ENCODE measurements at places on chromosomes 13 and 19.
A peak's percentile ranks its signal among the peaks of the same experiment; 100 is the strongest.

- DNase-seq = no peak
Observed at GRCh38 chr19:32397671-32398101, 7.9 kb upstream of the DPY19L3 start.

DNA sequence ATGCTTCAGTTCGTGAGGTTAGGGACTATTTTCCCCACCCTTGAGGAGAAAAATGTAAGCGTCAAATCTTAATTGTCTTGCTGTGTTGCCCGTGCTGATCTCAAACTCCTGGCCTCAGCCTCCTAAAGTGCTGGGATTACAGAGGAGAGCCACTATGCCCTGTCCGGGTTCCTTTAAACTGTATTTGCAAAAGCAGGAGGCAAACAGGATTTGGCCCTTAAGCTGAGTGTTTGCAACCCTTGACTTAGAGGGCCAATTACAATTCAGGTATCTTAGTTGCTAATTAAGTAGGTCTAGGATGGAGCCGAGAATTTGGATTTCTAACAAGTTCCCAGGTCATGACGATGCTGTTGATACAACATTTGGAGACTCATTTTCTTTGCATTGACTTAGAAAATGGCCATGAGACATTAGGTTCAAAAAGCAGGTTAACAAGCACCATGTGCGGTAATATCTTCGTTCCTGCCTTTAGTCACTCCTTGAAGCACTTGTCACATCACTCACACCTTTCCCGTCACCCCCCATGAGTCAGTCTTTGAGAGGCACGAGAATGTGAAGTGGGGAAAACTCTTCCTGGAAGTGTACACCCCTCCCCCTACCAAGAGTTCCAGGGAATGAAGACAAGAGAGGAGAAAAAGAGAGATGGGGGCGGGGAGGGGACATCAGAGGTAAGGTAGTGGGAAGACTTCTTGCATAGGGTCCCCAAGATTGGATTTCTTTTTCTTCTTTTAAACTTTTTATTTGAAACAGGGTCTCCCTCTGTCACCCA, 2.6 kb downstream of the NAPSA start:
- DNase-seq = no peak

- DNase-seq = no peak
Observed at GRCh38 chr19:33815380-33816340, 19.0 kb downstream of the KCTD15 start.

GRCh38 chr13:102020611-102021216, 381.1 kb downstream of the FGF14 start:
- DNase-seq = no peak

DNA sequence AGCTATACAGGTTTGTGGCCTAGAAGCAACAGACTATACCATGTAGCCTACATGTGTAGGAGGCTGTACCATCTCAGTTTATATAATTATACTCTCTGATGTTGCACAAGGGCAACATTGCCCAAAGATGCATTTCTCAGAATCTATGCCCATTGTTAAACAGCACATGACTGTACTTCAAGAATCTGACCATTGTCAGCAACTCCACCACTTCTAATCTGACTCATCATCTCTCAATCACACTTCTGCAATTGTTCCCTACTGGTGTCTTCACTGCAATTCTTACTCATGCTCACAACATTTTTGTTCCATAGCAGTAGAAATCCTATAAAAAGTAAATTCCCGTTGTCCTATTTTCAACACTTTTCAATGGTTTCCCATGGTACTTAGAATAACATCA, 63.9 kb upstream of the ATXN8OS start:
- no peak for DNase-seq

DNA sequence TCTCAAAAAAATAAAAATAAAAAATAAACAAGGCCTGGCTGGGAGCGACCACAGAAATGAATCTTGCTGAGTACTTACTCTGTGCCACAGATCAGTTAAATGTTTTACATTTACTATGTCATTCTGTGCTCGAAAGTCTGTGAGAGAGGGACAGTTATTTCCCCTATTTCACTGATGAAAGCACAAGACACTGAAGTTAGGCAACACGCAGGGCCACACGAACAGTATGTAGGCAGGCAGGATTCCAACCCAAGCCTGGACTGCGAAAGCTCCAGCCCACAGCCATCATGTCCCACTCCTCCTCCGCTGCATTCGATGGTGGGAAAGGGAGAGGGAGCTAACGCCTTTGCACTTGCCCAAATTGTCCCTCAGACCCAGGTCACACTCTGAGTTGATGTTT, 34.2 kb downstream of the RUBCNL start:
- DNase-seq = no peak

- DNase-seq = no peak
Observed at GRCh38 chr19:38663957-38664502, 16.6 kb downstream of the ACTN4 start.

- no peak for DNase-seq
Observed at GRCh38 chr13:29902632-29903305, 52.4 kb upstream of the UBL3 start.

DNA sequence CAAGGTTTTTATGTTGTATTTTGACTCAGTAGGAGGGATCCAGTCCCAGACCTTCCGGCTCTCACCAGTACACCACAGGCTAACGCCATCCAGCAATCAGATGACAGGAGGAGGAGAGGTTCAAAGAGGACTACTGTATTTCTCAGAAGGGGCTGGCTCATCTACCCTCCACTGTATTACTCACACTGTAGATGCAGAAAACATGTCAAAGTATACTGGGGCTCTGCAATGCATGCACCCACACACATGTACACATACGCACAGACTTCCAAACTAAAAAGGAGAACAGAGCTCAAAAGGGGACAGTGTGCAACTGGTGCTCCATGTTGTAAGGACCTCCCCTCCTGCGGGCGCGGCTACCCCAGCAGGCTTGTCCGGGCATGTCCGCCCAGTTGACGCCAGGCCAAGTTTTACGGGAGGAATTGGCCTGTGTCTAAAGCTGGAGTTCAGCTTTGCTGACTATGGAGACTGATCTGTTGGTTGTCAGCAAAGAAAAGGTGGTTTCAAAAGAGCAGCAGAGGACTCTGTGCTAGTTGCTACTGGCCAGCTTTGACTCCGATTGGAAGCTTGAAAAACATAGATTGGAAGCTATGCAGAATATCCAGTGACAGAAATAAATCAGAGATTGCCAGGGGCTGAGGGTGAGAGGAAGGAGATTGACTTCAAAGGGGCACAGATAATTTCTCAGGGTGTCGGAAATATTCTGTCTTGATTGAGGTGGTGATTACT, 314.2 kb downstream of the DLEU7 start:
- no peak for DNase-seq

DNA sequence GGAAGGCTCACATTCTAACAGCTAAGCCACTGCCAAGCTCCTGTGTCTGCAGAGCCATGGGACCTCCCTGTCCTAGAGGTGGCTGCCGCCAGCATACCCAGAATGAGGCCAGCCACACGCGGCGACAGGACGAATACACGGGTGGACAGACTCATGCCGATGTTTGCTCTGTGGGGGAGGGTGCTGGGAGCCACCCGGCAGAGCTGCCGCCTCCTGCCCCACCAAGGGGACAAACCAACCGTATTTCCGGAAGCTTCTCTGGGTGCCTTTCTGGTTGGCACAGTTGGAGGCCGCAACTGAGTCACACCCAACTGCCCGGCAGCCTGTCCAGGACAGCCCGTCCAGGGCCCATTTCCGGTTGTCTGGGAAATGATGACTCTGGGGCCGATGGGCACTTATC, 20.3 kb downstream of the C13orf46 start:
- no peak for DNase-seq

DNA sequence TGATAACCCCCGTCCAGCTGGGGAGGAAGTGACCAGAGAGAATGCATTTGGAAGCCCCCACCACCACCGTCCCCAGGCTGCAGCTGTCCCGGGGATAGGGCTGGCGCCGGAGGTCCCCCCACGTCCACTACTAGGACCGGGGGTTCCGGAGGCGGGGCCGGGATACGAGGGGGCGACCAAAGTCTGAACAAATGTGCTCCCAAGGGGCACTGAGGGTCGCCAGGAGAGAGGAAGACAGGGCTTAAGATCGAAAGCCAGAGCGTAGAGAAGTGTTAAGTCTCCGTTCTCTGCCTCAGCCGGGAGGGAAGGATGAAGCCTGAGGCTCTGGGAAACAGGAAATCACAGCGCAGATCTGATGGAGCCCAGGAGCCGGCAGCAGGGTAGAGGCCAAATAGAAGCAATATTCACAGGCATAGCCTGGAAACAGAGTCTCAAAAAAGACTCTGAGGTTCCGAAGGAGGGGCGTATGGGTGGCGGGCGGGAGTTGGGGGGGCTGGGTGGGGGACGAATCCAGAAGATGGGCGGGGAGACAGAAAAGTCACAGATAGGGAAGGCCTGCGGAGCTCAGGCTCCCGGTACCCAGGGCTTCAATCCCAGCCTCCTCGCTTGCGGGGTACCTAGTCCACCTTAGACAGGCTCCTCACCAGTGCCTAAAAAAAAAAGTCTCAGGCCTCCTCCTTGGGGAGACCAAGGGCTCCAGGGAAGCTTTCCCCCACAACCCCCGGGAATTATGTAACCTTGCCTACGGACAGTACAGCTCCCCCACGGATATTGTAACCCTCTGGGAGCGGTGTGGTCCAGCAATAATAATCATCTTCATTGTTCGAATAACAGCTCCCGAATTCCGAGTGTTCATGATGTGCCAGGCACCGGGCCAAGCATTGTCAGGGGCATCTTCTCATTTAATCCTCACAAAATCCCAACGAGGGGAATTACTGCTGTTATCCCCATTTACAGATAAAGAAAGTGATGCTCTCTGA, 1.1 kb upstream of the ERF start:
- DNase-seq = peak; percentile 69

DNA sequence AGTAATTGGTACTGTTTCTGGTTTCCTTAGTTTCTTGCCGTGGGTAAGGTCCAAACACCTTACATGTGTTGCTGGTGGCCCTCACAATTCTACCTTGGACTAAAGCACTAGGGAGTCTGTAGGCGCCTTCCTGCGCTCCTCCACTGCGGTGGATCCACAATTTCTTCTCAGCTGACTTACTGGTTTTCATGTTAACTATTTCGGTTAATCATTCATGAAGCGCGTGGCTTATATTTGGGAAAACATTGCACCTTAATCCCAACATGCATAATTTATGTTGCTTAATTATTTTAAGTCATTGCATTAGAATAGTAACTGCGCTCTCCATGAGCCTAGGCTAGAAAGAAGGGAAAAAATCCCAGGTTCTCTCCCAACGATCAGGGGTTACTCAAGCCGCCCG, 37.7 kb downstream of the ARHGEF7 start:
- no peak for DNase-seq

GRCh38 chr13:108346376-108346775, 76.9 kb downstream of the TNFSF13B start:
- DNase-seq = no peak

GRCh38 chr13:99731747-99732146, 230.5 kb downstream of the TM9SF2 start:
- DNase-seq = no peak

DNA sequence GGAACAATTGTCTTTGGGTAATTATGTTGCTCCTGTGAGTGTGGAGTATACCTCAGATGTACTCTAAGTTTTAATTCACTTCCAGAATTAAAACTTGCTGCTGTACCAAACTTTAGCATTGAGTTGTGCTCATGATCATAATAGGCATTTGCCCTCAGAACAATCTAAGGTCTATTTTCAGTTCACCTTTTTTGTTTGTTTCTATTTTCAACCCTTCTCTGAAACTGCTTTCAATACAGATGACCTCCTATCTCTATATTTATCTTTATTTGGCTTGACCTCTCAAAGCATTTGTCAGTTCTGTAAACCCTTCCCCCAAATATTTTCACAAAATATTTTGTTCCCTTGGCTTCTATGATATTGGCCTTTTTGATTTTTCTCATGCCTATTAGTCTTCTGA, 873.0 kb downstream of the OLFM4 start:
- no peak for DNase-seq

- DNase-seq = peak; percentile 43
Observed at GRCh38 chr13:113947311-113948033, 26.4 kb downstream of the C13orf46 start.

GRCh38 chr13:32585550-32586079, 637 bp upstream of the PDS5B start:
- DNase-seq = no peak

DNA sequence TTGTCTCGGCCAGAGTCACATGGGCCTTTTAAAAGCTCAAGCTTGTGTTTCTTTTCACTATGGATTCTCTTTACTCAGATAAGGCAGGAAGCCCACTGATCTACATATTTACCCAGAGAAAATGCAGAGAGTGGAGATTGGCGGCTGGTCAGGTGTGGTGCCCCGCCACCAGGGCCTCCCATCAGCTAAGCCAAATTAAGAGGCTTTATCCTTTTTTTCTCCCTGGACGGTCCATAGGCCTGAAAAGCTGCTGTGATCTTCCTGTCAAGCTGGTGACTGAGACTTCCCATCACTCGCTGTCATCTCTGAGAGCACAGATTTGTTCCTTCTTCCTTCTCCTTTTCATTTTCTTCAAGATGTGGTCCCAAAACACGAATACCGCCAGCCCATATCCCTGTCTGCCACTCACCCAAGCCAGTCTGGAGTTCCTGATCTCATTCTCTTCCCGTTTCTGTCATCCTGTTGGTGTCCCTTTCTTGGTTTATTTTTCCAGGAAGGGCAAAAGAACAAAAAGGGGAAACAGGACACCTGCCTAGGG, 1.9 kb downstream of the SAFB start:
- no peak for DNase-seq

- no peak for DNase-seq
Observed at GRCh38 chr13:42039457-42039945, 8.9 kb upstream of the DGKH start.

DNA sequence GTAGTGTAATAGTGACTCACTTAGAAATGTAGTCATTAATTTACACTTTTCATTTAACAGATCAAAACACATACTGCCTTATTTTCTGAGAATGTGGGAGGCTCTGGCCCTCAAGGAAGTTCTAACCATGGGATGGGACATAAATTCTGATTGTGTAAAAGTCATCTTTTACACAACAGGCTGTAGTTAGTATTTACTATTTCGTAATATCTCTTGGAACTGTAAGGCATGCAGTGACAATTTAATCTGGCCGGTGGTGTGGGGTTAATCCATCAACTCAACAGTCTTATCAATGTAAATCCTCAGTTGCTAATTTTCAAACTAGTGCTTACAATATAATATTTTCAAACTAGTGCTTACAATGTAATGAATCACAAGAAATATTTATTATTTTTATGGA, 1599.2 kb downstream of the EFNB2 start:
- DNase-seq = no peak

DNA sequence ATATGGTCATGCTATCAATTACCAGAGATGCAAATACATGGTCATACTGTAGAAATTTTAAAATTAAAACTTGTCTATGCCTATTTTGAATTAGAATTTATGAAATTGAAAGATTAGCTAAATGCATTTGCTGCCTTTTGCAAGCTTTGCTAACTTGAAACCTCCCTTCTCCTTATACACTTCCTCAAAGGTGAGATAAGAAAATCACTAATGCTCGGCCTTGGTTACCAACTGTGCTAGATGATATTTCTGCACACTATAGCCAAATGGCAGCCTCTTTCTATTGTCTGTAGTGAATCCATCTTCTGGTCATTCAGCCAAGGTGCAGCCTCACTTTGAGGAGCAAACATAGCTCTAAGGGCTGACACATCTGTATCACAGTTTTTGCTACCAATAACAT, 31.1 kb upstream of the MYCBP2 start:
- no peak for DNase-seq

Data from retina (tissue), 1 donor.